CD4-positive, alpha-beta T cell treated with Interleukin-10 for 1 hour (primary cell): ENCODE measurements at places on chromosomes 6 and 20.

- DNase-seq: no peak
Observed at GRCh38 chr6:109322825-109323224, 59.4 kb downstream of the CD164 start.

DNA sequence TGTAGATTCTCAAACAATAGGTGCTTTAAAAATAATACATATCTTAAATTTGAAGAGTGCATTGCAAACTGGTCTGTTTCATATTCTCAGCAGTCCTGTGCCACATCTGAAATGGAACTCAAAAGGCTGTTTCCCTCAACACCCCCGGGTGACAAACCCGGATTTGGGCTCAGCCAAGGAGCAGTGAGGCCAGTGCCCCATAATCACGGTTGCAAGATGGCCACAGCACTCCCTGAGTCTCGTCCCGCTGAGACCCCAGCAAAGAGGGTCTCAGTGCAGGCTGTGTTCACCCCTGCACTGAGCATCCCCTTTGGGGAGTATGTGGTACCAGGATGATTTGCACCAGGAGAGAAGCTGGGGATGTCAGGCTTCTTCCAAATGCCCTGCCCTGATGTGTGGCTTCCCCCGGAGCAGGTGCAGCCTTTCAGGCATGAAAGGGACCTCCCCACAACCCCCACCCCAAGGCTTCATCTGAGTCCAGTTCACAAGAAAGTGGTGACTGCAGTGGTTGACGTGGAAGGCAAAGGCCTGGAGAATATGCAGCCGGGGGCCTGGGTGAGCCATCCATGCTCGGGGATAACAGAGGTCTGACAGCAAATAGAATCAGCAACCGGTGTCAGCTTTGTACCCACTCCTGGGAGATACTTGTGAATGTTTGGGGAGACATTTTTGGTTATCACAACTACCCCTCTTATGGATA is 202.9 kb downstream of the SYNDIG1 start:
- DNase-seq: no peak

DNA sequence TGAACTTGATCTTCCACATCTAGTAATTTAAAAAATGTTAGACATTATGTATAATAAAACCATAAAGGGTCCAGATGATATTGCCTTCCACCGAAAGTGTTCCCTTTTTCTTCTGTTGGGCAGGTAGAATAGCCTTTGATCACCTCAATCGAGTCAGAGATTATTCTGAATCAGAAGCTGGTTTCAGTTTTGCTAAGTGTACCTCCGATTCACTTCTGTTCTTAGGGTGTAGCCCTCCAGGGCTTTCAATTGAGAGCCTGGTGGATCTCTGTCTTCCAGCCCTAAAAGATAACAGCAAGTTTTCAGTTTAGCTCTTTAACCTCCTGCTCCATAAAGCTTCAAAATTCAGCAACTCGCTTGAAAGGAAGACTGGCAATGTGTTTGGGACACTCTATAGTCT is 21.1 kb upstream of the AIG1 start:
- DNase-seq: no peak

DNA sequence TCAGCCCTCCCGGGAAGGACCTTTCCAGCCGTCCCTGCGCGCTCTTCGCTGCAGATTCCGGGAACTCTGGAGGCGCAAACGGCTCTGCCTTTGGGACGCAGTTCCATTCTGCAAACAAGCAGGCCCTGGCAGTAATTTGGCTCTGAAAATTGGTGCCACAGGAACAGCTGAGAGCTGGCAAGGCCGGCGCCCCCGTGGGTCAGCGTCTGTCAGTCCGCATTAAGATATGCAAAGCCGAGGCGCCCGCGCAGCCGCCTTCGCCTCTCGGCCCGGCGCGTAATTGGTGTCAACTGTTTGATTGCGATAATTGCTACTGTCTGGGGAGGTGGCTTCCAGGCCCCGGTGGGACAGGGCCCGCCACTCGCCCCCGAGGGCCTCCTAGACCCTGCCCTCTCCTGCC is 73.6 kb downstream of the NCR2 start:
- DNase-seq: no peak

DNA sequence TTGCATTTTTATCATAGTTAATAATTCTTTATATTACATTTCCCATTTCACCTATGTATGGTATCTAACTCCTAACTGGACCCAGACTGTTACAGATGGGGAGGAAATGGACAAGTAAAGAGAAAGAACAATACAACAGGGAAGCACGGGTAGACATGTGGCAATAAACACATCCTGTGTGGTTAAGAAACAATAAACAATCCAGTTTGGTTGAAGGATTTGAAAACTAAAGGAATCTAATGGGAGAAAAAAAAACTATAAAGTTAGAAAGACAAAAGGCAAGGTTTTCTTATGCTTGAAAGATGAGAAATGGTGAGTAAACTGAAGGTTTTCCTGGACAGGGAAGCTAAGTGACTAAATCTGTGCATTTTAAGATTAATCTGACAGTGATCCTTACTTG is 34.9 kb upstream of the ALDH8A1 start:
- no peak for DNase-seq

DNA sequence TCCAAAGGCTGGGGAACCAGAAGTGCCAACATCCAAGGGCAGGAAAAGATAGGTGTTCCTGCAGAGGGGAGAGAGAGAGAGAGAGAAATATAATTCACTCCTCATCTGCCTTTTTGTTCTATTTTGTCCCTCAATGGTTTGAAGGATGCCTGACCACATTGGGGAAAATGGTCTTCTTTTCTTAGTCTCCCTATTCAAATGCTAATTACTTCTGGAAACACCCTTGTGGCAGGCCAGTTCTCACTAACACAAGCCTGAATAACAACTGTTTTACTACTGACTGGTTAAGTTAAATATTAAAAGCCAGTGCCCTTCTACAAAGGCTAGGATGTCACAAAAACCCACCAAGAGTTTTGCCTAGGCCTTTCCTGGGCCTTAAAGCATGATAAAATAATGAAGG is 425.4 kb upstream of the HTR1E start:
- DNase-seq: no peak

GRCh38 chr20:43903953-43904826 is 10.5 kb upstream of the TOX2 start:
- DNase-seq: no peak

GRCh38 chr20:32823737-32824588 is 4.2 kb downstream of the MAPRE1 start:
- DNase-seq: no peak

GRCh38 chr6:125810445-125810844 is 19.7 kb downstream of the NCOA7 start:
- no peak for DNase-seq

GRCh38 chr6:5464099-5464885 is 203.0 kb downstream of the FARS2 start:
- no peak for DNase-seq

- no peak for DNase-seq
Observed at GRCh38 chr6:148218542-148219258, 123.9 kb upstream of the SASH1 start.

GRCh38 chr6:105780146-105780860 is 305.8 kb upstream of the PRDM1 start:
- DNase-seq: no peak

GRCh38 chr6:75084872-75085381 is 120.9 kb downstream of the COL12A1 start:
- no peak for DNase-seq

DNA sequence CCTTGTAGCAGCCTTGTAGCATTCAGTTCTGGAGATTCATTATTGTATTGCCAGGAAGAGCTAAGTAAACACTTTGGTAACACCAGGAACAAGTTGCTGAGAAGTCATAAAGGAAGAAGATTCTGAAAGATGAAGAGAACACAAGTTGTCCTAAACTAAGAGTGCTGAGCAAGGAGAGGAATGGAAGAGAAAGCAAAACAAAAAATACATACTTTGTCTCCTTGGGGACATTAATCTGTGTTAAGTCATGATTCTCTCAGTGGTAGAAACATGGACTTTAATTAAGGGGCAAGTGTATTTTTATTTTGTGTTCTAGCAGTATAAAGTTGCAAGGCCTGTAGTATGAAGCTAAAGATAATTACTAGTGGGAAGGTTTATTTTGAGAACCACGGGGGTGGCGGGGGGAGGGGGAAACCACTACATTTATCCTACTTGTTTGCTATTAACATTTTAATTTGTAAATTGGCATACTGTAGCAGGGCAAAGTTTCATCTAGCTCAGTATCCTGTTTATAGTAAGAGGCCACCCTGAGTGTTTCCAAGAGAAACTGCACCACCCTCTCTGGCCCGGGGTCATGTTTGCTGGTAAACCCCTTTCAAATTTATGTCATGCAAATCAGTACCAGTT is 463.0 kb downstream of the CDKAL1 start:
- no peak for DNase-seq

GRCh38 chr6:111276335-111276734 is 189.0 kb downstream of the SLC16A10 start:
- DNase-seq: no peak

DNA sequence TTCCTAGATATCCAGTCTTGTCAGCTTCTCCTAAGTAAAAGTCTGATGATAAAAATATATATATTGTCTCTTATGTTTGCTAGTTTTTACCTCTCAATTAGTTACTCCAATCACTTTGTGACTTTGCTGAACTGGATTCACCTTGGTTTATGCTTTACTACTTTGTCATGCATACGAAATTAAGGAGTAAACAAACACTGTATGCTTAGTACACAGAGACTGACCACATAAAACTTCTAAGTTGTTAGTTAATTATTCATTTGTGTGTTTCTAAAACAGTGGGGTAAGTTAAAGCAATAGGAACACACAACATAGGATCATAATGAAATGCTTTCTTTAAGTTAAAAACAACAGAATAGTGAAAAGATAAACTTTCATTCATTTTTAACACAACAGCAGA is 877.3 kb upstream of the MAP3K7 start:
- no peak for DNase-seq

- no peak for DNase-seq
Observed at GRCh38 chr20:52761867-52762266, 210.3 kb upstream of the TSHZ2 start.

- DNase-seq: peak; percentile 71
Observed at GRCh38 chr6:28953039-28953584, 29.3 kb upstream of the TRIM27 start.

DNA sequence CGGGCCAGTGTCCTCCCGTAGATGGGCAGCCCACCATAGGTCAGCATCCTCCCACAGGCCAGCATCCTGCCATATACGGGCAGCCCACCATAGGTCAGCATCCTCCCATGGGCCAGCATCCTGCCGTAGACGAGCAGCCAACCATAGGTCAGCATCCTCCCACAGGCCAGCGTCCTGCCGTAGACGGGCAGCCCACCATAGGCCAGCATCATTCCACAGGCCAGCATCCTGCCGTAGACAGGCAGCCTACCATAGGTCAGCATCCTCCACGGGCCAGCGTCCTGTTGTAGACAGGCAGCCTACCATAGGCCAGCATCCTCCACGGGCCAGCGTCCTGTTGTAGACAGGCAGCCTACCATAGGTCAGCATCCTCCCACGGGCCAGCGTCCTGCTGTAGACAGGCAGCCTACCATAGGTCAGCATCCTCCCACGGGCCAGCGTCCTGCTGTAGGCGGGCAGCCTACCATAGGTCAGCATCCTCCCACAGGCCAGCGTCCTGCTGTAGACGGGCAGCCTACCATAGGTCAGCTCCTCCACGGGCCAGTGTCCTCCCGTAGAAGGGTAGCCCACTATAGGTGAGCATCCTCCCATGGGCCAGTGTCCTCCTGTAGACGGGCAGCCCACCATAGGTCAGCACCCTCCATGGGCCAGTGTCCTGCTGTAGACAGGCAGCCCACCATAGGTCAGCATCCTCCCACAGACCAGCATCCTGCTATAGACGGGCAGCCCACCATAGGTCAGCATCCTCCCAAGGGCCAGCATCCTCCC is 62.9 kb downstream of the BFSP1 start:
- no peak for DNase-seq

DNA sequence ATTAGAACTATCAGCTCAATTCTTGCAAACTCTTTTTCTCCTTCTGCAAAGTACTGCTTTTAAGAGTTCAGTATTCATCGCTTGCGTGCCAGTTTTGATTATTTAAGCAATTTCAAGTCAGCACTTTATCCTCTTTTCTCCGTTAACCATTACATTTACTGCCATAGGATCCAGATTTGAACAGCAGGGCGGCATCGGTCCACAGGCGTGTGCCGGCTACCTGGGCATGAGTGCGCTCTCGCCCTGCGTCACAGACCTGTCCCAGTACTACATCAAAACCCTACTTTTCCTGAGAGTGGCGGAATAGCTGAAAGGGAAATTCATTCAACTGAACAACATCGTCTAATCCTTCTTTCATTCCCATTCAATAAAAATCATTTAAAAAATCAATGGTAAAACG is 53.4 kb downstream of the MYLK4 start:
- DNase-seq: no peak

DNA sequence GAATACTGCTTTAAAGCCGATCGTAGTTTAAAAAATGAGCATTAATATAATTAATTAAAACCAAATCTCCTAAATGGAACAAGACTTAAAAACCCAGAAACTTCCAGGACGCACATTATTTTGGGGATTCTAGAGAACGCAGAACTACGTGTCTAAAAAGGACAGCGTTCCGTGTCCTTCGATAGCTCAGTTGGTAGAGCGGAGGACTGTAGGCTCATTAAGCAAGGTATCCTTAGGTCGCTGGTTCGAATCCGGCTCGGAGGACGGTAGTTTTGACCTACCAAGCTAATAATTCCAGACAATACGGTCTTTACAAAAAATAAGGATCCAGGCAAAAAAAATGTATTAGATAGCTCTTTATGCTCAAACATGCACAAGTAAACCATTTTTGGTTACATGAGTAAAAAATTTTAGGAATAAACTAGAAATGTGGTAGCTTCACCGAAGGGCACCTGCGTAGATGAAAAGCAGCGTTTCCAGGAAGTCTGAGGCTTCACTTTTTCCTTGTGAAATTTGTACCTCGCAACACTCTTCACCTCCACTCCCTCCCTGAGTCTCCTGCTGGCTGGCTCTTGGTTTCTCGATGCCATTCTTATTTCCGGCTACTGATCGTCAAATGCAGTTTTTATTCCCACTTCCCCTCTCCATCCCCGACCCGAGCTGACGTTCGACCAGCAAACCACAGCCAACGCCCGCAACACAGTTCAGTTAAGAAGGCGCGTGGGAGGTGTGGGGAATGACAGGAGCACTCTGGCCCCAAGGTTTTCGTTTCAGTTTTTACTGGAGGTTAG is 19.6 kb upstream of the ABT1 start:
- peak; percentile 77 for DNase-seq

DNA sequence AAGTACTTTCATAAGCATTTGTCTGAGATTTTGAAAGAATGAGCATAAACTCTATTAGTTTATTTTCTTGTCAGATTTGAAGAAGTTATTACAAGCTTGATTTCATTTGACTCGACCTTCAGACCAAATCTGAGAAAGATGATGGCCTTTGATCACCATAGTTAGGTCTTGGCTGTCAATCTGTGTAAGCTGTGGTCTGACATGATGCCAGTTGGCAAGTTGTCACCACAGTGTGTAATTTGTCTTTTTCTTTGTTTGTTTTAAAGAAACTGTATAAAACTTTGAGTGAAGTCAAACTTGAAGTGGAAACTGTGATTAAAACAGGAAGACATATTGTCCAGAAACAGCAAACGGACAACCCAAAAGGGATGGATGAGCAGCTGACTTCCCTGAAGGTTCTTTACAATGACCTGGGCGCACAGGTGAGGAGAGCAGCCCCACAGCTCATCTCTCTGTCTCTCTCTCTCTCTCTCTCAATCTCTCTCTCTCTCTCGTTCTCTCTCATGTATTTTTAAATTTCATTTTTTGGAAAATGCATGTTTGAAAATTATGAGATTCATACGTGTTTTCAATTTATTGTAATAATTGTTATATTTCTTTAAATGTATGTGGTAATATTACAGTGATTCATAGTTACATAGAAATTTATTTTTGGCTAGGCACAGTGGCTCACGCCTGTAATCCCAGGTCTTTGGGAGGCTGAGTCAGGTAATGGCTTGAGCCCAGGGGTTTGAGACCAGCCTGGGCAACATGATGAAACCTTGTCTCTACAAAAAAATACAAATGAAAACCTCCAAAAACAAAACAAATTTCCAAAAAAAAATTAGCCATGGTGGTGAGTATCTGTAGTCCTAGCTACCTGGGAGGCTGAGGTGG is 208.1 kb downstream of the UTRN start:
- no peak for DNase-seq
